Amniotic epithelial cell (primary cell): ENCODE measurements at places on chromosomes 2 and 18.

DNA sequence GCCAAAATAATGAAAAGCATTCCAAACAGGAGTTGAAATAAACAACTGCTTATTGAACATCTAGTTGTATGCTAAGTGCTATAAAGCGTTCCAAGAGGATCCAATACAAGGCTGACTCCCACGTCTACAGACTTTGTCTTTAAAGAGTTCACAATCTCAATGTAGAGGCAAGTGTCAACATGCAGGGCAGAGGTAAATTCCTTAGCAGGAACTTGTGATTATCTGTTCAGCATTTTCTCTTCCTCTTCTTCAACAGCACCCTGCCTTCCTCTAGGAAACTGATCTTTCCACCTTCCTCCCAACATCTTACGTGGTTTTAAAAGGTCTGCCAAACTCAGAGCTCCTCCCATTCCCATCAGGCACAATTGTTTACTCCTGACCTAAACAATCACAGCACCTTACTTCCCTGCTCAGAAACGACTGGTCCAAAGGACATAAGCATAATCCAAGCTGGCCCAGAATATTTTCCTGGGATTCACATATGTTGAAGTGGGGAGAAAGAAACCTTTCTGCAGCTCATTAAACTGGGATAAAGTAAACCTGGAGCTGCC is 83.9 kb downstream of the ITSN2 start:
- DNase-seq, result no peak

- DNase-seq, result no peak
These were observed 83.5 kb upstream of the GPC1 start for GRCh38 chr2:240351826-240352426.

DNA sequence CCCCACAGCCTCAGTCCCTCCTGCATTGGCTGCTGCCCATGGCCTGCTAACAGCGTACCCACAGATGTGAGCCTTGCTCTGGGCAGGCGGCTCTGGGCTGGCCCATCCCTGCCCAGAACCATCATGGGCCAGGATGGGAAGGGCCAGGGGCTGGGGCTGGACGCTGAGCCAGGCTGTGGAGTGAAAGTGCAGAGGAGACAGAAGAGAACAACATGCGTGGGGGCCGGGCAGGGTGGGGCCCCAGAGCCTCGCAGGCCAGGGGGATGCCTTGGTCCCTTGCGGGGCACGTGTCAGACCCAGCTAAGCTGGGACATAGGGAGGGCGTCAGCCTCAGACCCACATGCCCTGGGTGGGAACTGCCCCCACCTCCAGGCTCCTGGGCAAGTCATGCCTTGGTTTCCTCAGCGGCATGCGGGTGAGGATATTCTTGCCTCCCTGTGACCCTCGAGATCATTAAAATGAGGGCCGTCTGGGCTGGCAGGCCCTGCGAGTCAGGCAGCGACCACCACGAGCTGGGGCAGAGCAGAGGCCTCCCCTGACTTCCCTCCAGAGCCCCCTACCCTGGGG is 27.3 kb downstream of the GPC1 start:
- no peak for DNase-seq

DNA sequence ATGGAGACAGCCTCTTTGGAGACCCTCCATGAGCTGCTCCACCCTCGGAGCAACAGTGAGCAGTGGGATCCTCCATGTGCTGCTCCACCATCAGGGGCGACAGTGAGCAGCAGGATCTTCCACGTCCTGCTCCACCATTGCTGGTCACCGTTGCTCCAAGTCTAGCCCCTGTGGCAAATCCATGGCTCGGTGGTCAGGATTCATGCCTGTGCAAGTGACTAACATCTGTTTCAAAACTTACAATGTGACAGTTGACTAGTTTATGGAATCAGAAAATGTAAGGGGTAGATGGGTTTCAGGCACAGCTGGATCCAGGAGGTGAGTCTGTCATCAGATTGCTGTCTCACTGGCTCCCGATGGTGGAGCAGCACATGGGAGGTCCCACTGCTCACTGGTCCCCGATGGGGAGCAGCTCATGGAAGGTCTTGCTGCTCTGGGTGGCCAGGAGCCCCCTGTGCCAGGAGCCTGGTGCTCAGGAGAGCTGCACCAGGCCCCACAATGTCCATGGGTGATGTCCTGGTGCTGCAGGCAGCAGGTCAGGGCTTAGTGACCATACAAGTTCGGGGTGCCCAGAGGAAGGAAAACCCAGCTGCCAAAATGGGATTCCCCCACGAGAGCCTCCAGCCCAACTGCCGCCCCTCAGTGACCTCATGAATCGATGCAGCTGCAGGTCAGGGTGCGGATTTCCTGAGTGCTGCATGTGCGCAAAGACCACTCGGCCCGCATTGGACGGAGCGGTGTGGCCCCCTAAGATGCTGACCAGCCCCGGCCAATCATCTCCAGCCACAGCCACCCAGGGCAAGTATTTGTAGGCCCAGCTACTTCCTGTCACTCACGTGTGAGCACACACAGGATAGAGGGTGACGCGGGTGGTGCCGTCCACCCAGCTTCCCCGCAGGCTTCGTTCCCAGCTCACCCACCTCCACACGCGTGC is 116.5 kb upstream of the OTOS start:
- DNase-seq, result no peak

- DNase-seq, result no peak
These were observed 37.1 kb downstream of the B4GALT6 start for GRCh38 chr18:31647127-31647753.

- DNase-seq, result peak; percentile 40
These were observed 114.7 kb upstream of the STON1 start for GRCh38 chr2:48414980-48415835.

- DNase-seq, result no peak
These were observed 73.7 kb downstream of the UXS1 start for GRCh38 chr2:106120432-106120831.

GRCh38 chr2:73079636-73080035 is 8.1 kb upstream of the SFXN5 start:
- no peak for DNase-seq

GRCh38 chr18:60096428-60096827 is 196.6 kb downstream of the PMAIP1 start:
- DNase-seq, result no peak

- DNase-seq, result no peak
These were observed 277.0 kb upstream of the MAP2 start for GRCh38 chr2:209146682-209147320.

DNA sequence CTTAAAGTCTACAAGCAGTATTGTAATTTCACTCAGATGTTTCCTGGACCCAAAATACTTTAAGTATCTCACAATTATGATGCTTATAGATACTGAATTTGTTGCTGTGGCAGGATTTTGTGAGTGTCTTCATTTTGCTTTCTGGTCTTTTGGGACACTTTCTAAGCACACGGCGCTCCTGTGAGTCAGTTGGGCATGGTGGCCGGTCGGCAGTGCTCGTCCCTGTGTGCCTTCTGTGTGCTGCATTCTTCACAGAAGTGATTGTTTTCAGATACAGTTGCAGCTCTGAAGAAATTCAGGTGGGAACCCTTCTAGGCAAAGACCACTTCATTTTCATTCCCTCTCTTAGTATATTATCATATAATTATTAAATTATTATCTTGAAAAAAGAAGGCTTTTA is 273.3 kb downstream of the ZNF407 start:
- no peak for DNase-seq

GRCh38 chr2:121454549-121455090 is 76.1 kb upstream of the RNU4ATAC start:
- peak; percentile 94 for DNase-seq

DNA sequence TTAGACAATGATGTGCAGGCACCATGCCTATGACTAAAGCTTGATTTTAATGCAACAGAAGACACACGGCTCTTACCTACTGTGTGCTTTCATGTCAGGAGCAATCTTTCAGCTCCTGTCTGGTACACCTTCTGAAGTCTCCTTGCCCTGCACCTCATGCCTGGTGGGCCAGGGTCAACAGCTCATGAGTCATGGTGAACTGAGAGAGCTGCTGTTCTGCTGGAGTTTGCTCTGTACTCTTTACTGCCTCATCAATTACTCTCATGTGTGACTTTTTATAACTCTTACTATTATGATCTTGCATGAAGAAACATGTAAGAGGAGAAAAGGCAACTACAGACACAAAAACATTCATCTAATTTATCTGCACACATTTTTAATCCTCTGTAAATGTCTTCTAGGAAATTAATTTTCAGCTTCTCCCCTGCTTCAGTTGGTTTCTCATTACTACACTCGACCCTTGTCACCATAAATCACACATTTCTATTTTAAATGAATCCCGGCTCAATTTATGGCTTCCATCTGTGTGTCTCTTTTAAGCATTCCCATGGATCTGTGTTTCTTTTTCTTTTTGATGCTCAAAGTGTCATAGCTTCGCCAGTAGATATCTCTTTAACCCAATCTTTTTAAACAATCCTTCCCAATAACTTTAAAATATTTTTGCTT is 9.7 kb downstream of the SERPINB7 start:
- DNase-seq, result no peak

DNA sequence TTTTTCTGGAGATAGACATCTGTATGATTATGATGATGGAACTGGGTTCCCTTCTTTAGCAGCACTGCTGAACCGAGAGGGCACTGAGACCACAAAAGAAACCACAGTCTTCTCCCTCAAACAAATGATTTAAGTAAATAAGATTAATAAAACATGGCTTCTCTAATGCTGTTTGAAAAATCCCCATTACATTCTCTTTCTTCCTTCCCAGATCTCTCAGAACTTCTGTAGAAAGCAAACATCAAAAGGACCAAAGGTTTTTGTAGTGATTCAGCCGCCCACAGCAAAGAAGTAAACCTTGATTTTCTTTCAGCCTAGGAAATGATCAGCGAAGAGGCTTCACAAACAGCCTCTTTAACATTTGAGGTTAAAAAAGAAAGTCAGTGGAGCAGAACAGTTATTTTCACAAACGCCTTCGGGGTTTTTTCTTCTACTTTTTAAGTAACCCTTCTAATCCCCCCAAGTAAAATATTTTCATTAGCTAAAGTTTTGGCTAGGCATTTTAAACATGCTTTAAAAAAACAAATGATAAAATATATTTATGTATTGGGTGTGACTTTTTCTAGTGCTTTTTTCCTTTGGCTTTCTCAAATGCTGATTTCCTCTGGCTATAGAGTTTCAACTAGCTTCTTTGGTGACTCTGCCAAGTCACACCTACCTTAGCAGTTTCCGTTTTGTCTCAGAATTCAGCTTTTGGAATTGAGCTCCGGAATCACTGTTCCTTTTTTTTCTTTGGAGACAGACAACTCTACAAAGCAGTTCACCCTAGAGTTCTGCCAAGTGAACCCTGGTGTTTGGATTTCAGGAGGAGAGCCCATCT is 89.6 kb downstream of the UPP2 start:
- DNase-seq, result no peak

DNA sequence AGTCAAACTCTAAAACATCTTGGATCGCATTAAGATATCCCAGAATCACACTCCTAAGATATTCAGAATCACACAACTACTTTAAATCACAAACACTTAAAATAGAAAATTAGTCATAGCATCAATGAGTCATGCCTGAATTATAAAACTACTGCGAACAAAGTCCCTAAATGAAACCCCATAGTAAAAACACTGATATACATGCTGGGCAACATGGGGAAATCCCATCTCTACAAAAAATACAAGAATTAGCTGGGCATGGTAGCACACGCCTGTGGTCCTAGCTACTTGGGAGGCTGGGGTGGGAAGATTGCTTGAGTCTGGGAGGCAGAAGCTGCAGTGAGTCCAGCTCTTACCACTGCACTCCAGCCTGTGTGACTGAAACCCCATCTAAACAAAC is 101.7 kb downstream of the COBLL1 start:
- DNase-seq, result peak; percentile 70

GRCh38 chr2:216044883-216045486 is 31.6 kb upstream of the MREG start:
- DNase-seq, result no peak

- no peak for DNase-seq
These were observed 137.6 kb downstream of the TNS1 start for GRCh38 chr2:217864963-217865772.

- peak; percentile 91 for DNase-seq
These were observed 172.7 kb upstream of the TRIB2 start for GRCh38 chr2:12543978-12544558.

GRCh38 chr2:67054728-67055127 is 342.4 kb upstream of the ETAA1 start:
- no peak for DNase-seq

- DNase-seq, result no peak
These were observed 1168.2 kb upstream of the ZEB2 start for GRCh38 chr2:145688156-145688555.

- DNase-seq, result peak; percentile 29
These were observed 906 bp downstream of the IKZF2 start for GRCh38 chr2:213150315-213151097.

- DNase-seq, result peak; percentile 65
These were observed at the start of gene OSR1 for GRCh38 chr2:19358242-19359020. TSS of gene OSR1 (minus strand) at chr2:19358623. CDS start at chr2:19353805, 4,818 bp downstream.

GRCh38 chr18:63132819-63133200 is 186.8 kb downstream of the BCL2 start:
- DNase-seq, result no peak

GRCh38 chr18:78505851-78506461 is 473.7 kb upstream of the SALL3 start:
- no peak for DNase-seq

- DNase-seq, result no peak
These were observed 43.1 kb downstream of the AQP12A start for GRCh38 chr2:240734756-240735155.

DNA sequence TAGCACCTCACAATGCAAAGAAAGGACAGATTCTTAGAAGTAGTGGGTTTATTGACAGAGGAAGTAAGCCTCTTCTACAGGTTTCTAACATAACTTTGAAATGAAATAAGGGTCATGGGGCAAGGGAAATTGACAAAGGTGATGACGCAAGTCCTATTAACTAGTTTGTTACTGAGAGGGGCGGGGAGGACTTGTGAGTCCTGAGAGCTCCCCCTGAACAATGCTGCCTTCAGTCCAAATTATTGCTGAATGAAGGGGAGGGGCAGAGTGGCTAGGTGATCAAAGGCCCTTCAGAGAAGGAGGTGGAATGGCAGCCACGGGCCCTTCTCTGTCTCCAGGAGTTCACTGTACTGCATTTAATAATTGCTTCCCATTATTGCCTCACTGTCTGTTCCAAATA is 390.0 kb downstream of the MEIS1 start:
- DNase-seq, result no peak

GRCh38 chr18:61949946-61950345 is 57.1 kb upstream of the RNF152 start:
- DNase-seq, result peak; percentile 44

GRCh38 chr2:72581560-72582181 is 244.2 kb downstream of the EXOC6B start:
- DNase-seq, result no peak

GRCh38 chr2:199282309-199282708 is 175.4 kb downstream of the SATB2 start:
- DNase-seq, result no peak

- peak; percentile 92 for DNase-seq
These were observed 74.2 kb downstream of the SH3BP4 start for GRCh38 chr2:235025800-235026536.

GRCh38 chr2:218873359-218874194 is 7.1 kb upstream of the WNT10A start:
- no peak for DNase-seq

GRCh38 chr18:42446195-42446594 is 491.2 kb downstream of the PIK3C3 start:
- DNase-seq, result no peak
